ENCODE measurements at places on chromosomes 7 and 10. TPM values are rescaled to one million over a fixed set of nuclear protein-coding genes. Genes with fewer than 3 reads are reported as not detected.

Gene CRCP
- total RNA-seq: 20.8 TPM

Gene ZNF425
- total RNA-seq: 4.5 TPM

Gene TFPI2
- total RNA-seq: 649 TPM

Gene TMEM229A
- not detected for total RNA-seq

Gene PLXNA4
- total RNA-seq: 6.5 TPM

Gene UCMA
- total RNA-seq: not detected

Gene LHFPL3
- not detected for total RNA-seq

Gene LLCFC1
- total RNA-seq: not detected

Gene SERPINE1
- total RNA-seq: 2,093 TPM

Gene FGFR2
- 9.2 TPM for total RNA-seq

Gene CALY
- total RNA-seq: 0.30 TPM

Gene EPO
- not detected for total RNA-seq

Gene SPDYE9
- total RNA-seq: not detected

Gene SP8
- total RNA-seq: not detected

Gene FAM24B
- total RNA-seq: 2.1 TPM

Gene KIF5B
- 207 TPM for total RNA-seq

Gene PDSS1
- 3.6 TPM for total RNA-seq

Gene AKR1B1
- total RNA-seq: 58.2 TPM

Gene LRRC18
- total RNA-seq: not detected

Gene IDI2
- total RNA-seq: not detected

Gene OR6B1
- total RNA-seq: not detected

Gene SFTPD
- total RNA-seq: not detected

Gene DGKI
- 15.5 TPM for total RNA-seq

Gene SLC26A5
- total RNA-seq: not detected

Gene CNTNAP2
- 3.6 TPM for total RNA-seq

Gene LIPK
- not detected for total RNA-seq

Gene HOXA13
- 10.0 TPM for total RNA-seq

Gene MCU
- total RNA-seq: 41.9 TPM

Gene PDZD7
- 1.5 TPM for total RNA-seq

Gene NPC1L1
- total RNA-seq: not detected

Gene PAX4
- not detected for total RNA-seq

Gene XRCC2
- total RNA-seq: 0.30 TPM

Data from smooth muscle cell of the umbilical artery (primary cell).